Activated T-cell treated with anti-CD3 and anti-CD28 coated beads, Interleukin-2, amount 50 U/mL, for 48 hours (primary cell): ENCODE measurements at places on chromosomes 7 and 10.

DNA sequence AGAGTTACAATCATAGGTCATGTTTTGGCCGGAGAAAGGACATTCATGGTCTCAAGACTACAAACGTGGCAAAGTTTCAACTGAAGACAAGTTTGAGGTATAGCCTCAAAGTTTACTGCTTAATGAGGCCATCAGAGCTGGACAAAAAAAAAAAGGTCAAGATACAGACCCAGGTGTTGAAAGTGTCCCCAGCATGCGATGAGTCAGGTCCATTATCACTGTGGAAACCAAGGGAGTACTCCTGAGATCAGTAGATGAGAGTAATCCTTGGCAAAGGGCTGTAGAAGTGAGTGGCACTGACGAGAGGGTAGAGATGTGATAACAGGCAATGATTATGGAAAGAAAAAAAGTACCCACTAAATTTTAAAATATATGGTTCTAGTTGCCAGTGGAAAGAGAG is 80.1 kb upstream of the LRRN3 start:
- no peak for DNase-seq

DNA sequence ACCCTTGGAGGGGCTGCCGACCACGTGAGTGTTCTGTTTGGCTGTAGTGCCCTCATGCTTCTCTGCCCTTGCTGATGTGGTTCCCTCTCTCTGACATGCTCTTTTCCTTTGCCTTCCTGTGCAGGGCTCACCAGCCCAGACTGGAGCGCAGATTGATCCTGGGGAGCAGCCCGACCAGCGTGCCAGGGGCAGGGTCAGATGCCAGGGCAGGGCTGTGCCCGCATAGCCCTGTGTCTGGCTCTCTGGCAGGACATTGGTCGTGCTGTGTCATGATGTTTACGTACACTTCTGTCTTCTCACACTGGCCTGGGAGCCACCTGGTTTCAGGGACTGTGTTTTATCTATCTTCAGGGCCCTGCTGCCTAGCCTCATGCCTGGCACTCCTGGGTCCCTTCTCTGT is 300.8 kb downstream of the CAMK1D start:
- no peak for DNase-seq

GRCh38 chr7:56097700-56098099 is 4.9 kb upstream of the PHKG1 start:
- no peak for DNase-seq

GRCh38 chr10:2920637-2921036 is 146.7 kb upstream of the PFKP start:
- DNase-seq, result no peak

- no peak for DNase-seq
These were observed 10.0 kb upstream of the CPA2 start for GRCh38 chr7:130256704-130257103.
